HT1080 (cell line): ENCODE measurements at places on chromosomes 11 and 22.

DNA sequence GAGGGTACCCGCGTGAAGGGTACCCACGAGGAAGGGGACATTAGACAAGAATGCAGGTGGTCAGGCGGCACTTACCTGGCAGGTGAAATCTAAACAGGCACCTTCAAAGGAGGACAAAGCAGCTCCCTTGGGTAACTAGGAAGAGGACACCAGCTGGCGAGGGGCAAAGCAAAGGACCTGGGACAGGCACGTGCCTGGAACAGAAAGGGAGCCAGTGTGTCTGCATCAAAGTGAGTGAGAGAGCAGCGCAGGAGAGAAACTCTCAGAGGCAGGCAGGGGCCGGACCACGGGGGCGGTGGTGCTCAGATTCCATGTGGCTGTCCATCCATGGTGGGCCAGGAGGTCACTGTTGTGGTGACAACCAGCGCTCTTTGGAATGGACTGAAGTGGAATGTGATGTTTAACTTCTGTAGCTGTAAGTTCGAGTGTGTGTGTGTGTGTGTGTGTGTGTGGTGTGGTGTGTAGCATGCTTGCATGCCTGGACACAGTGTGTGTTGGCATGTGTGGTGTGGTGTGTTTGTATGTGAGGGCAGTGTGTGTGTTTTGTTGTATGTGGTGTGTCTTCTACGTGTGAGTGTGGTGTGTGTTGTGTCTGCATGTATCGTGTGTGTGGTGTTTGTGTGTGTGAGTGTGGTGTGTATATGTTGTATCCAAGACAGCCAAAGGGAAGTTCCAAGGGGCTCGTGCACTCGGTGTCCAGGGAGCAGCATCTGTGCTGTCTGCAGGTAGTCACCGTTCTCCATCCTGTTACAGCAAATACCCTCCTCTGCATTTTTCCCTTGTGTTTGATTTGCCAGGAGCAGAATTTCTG, 86.4 kb downstream of the CDKN1C start:
- no peak for DNase-seq

- no peak for DNase-seq
These were observed 83.6 kb downstream of the PIWIL4 start for GRCh38 chr11:94650756-94651155.

DNA sequence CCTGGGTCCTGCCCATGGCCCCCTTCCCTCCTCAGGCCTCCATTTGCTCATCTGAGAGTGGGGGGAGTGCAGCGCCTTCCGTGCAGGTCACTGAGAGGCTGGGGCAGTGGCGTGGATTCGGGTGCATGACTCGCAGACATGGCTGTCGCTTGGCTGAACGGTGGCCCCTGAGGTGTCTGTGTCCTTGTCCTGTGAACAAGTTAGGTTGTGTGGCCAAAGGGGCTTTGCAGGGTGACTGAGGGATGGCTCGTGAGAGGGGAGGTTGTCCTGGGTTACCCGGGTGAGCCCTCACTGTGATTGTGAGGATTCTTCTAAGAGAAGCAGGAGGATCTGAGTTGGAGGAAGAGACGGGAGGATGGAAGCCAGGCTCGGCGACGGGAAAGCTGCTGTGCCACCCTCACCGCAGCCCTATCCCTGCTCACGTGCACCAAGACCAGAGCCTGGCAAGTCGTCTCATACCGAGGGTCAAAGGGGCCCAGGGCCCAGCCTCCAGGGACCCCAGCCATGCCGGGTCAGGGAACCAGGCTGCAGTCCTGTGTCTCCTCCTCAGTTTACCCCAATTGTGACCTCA, 79.1 kb downstream of the KCNQ1 start:
- DNase-seq: no peak

GRCh38 chr11:1192741-1193325, 30.0 kb upstream of the MUC5B start:
- DNase-seq: no peak

DNA sequence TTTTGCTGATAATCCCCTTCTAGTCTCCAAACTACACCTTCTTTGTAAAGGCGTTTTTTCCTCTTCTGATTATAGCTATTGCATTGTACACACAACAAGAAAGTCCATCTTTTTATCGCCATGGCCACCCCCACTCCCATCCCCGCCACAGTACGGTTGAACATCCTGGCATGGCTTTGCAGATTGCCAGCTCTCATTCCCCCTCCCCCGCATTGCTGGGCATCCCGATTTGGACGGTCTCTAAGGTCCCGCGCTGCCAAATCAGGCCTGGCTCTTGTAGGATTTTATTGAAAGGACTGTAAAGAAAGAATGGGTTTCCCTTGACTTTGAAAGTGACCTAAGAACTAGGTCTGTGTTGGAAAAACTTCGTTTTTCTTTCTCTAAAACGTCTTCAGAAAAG, 916 bp upstream of the SLC6A5 start:
- DNase-seq: no peak

DNA sequence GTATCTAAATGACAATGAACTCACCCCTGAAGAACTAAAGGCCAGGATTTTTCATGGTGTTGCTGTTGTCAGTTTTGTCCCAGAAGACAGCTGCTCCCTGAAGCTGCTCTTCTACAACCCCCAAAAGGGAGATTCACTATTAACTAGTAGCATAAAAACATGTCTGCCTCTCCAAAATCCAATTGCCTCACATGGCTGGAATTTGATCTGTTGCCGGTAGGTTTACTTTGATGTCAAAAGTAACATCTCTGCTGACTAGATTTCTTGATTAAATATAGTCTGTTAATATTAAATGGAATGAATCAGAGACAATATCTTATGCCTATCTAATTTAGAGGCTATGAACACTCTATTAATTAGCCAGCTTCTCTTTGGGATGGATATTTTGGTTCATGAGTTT, 425.4 kb downstream of the ETS1 start:
- no peak for DNase-seq
